Esophagus squamous epithelium (tissue), 5 donors: ENCODE measurements at places on chromosomes 11 and 22.

DNA sequence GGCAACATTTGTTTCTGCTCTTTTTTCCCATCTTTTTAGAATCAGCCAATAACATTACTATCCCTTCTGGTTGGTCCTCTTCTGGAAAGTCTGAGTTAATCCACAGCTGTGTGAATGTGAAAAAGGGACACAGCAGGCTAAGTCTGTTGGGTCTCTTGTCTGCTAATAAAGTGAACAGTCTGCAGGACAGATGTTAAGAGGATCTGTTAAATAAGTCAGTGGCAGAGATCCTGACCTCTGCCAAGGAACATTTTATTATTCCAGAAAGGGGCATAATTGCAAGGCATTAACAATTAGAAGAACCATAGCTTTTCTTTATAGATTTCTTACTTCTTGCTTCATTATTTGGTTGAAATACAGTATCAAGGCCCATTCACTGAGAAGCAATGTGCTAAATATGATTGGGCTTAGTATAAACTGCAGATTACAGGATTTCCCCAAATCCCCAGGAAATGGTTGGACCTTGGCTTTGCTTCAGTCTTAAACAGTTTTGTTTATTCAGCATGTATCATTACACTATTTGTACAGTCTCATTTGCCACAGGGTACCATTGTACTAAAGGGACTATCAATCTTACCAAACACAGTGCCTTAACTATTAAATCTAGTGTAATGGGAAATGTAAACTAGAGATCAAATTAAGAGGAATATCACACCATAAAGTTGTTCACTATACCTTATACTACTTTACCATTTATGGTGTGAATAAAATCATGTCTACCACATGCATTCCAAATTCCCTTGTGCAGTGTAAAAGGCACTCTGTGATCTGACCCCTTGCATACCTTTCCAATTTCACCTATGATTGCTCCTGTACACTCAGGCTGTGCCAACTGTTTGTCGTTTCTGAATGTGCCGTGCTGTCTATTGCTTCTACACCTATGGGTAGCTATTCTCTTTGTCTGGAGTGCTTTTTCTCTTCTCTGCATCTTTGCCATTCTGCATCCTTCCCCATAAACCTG, 274.0 kb downstream of the SOX6 start:
- DNase-seq = no peak

DNA sequence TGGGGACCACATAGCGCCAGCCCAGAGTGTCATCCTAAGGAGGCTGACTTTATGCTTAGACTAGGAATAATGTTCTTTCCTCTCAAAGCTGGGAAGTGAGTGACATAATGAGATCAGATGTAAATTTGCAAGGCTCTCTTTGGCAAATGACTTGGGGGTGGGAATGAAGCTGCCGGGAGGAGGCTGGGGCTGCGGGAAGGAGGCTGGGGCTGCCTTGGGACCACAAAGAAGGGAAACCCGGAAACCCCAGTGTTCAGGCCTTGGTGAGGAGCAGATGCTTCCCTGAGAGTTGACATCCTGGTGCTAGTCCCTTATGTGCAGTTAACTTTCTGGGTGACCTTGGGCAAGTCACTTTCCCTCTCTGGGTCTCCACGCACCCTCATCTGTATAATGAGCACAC, 182.0 kb downstream of the CHST1 start:
- DNase-seq = no peak

DNA sequence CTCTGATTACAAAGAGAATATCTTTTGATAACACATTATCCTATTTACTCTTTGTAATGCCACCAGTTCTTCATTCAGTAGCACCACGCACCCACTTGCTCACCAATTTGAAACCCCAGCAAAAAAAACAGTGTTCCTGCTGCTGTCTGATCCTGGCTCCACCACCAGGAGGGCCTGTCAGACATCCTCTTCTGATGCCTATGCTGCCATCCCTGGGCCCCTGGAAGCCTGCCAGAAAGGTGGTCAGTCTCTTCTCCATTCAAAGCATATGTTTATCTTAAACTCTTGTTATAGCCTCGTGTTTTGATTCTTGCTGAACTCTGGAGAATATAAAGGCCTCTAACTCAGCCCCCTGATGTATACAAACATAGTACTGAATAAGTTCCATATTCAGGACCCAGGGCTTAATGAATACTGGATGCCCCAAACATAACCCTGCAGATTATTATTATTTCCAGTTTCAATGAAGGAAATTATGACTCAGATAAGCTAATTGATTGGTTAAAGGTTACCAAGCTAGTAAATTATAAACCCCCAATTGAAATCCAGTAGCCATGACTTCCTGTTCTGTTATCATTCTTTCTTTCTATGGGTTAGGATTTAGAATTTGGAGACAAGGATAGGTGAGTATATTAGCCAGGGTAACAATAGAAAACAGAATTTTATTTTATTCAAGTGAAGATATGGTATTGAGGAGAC, 116.7 kb downstream of the NTM start:
- no peak for DNase-seq

DNA sequence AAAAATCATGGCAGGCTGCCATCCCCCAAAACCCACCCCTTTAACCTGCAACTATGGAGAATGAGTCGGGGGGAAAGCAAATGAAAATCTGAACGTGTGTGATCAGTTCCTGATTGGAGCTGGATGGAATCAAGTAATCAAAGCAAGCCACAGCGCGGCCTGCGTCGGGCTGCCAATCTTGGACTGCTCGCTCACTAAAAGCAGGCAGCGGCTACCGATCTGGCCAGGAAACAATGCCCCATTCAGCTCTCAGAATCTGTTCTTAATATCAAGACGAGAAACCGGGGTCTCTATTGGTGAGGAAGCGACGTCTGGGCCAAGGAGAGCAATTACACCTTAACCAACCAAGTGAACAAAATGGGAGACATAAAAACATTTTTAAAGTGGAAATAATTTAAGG, 472.2 kb downstream of the SOX6 start:
- DNase-seq = no peak

DNA sequence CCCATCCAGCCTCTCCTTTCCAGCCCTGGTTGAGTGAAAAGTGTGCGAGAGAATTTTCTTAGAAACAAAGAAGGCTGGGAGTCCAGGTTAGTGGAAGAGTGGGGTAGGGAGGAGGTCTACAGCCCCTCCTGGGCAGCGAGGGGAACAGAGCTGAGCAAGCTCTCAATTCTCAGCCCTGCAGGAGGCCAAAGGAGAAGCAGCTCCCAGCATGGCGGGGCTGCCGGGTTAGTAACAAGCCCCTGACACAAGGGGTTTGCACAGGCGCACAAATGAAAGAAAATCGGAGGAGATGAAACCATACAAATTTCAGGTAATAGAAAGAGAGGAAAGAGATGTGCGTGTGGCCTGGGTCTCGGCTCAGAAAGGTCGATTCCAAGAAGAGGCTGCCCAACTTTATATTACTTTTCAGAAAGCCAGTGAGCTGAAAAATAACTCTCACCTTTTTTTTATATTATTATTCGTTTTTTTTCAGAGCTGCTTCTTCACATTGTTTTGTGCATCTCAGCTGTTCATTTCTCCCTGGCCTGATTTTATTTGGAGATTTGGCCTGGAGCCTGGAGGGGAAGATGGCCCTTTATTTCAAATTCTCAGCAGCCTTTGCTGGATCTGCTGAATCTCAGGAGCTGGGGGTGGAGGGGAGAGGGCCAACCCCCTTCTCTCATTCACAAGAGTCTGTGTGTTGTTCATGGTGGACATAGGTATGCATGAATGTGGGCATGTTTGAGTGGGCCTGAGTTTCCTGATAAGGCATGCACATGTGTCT, 583.2 kb downstream of the BUD13 start:
- no peak for DNase-seq

- no peak for DNase-seq
Observed at GRCh38 chr11:116715383-116715782, 57.4 kb downstream of the BUD13 start.

- DNase-seq = no peak
Observed at GRCh38 chr11:114304065-114304464, 7.9 kb downstream of the NNMT start.

GRCh38 chr11:95352733-95353346, 121.8 kb upstream of the SESN3 start:
- no peak for DNase-seq

DNA sequence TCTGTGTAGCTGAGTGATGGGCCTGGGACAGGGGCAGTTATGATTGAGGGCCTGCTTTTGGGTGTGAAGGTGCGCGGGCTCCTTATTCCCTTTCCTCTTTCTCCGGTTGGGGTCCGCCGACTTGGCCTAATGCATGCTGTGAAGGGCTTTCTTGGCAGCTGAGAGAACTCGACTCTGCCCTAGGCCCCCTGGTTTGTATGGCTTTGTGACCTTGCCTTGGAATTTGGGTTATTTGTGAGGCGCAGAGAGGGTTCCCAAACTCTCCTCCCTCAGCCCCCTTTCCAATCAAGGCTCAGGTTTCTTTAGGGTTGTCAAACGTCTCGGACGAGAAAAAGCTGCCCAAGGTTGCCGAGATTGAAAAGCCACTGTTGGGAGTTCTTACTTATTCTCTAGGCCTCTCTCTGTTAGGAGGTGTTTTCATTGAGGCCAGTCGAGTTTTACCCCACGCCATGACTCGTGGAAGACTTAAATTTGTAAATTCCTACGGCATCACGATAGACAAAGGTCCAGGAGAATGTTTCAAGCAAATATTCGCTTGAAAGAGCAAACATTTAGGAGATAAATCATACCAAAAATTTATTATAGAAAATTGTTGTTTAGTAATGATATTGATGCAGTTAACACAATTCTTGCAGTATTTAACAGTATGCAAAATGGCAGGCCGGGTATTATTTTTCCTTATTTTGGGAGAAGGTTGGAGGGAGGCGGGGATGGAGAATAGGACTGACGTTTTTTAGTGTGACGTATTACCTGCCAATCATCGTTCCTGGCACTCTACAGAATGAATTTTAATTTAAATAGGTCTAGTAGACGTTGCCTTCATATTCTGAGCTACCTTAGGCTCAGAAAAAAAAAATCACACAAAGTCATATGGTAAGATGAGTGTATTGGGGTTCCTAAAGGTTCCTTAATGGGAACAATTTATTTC, 689 bp downstream of the PDHX start:
- no peak for DNase-seq

GRCh38 chr11:92834296-92835020, 135.0 kb upstream of the MTNR1B start:
- no peak for DNase-seq

- DNase-seq = no peak
Observed at GRCh38 chr11:131666617-131667016, 296.2 kb downstream of the NTM start.

- no peak for DNase-seq
Observed at GRCh38 chr11:120182372-120182771, 28.5 kb upstream of the OAF start.

GRCh38 chr11:93972790-93973189, 48.4 kb upstream of the HEPHL1 start:
- DNase-seq = no peak

DNA sequence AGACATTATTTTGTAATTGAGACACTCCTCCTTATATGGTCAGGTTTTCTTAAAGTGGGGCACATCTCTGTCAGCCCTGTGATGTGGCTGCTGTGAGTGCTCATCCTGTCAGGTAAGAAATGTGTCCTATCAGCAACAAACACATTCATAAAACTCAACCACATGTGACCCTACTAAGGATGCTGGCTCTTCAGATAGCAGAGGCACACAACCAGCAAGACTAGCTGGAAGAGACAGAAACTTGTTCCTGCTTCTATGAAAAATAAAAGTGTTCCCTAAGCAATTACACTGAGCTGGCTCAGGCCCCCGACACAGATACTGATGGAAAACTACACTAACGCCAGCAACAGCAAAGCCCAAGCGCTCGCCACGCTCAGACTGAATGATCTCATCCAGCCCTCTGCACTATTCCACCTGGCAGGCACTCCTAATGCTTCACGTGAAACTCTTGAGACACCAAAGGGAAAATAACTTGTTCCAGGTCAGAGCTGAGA, 49.8 kb upstream of the CYP2D6 start:
- DNase-seq = no peak

DNA sequence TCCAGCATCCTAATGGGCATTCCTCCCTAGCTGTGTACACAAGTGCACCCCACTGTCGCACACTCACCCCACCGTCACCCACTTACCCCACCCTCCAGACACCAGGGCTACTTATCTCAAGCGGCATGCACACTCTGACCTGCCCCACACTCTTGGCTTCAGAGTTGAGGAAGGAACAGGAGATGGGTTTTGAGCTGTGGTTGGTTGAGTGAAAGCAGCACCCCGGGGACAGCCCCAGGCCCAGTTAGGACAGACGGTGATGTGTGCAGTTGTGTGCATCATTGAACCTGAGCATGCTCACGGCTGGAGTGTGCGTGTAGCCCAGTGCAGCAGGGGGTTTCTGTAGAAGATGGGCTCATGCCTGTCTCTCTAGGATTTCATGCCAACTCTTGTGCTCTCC, 32.5 kb downstream of the AHNAK start:
- DNase-seq = no peak

GRCh38 chr22:22682807-22683667, 38.6 kb downstream of the GGTLC2 start:
- DNase-seq = no peak

DNA sequence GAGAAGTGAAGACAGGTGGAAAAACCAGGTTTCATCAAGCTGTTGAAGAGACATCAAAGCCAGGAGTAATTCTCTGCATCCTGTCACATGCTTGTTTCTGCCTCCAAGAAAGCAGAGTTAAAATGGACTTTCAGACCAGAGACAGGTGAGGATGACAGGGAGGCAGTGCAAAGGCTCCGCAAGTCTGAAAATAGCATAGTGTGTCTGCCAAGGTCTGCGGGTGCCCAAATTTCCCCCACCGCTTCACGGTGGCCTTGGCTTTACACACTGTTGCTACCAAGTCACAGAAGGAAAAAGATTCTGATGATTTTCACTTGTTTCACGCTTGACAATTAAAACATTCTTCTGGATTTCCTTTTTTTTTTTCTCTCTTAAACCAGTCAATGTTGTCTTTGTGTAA, 44.2 kb downstream of the SNX19 start:
- no peak for DNase-seq

DNA sequence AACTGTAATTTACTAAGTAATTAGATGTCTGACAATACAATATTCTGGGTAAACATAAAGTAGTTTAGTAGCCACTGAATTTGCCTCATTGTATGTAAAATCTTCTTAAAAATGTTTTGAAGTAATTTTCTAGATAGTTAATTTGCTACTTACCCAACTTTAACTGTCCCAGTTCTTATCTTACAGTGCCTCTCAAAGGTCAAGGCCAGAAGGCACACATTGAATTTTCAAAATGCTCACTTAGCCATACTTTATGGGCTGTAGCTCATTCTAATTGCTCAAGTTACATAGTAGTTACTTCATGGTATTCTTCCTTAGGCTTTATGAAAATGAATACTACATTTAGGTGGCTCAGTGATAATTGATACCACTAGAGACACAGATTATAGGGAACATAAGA, 666.6 kb downstream of the CNTN5 start:
- DNase-seq = no peak

GRCh38 chr11:1837171-1838076, 1.4 kb upstream of the TNNI2 start:
- no peak for DNase-seq

GRCh38 chr22:46533070-46533833, 4.2 kb downstream of the CELSR1 start:
- no peak for DNase-seq

- no peak for DNase-seq
Observed at GRCh38 chr11:133988686-133989410, 32.1 kb upstream of the IGSF9B start.

- DNase-seq = no peak
Observed at GRCh38 chr22:42317008-42317407, 46.6 kb upstream of the TCF20 start.
